ENCODE measurements at places on chromosomes 7 and 10.

- H3K27ac ChIP-seq: no peak overlapping the region
- no peak for DNase-seq
- H3K27me3 ChIP-seq: no peaks in the 10 kb centered on the region
- H3K4me1 ChIP-seq: no peaks in the 10 kb centered on the region
These were observed 384.5 kb downstream of the KCNMA1 start for GRCh38 chr10:77253147-77253545.

DNA sequence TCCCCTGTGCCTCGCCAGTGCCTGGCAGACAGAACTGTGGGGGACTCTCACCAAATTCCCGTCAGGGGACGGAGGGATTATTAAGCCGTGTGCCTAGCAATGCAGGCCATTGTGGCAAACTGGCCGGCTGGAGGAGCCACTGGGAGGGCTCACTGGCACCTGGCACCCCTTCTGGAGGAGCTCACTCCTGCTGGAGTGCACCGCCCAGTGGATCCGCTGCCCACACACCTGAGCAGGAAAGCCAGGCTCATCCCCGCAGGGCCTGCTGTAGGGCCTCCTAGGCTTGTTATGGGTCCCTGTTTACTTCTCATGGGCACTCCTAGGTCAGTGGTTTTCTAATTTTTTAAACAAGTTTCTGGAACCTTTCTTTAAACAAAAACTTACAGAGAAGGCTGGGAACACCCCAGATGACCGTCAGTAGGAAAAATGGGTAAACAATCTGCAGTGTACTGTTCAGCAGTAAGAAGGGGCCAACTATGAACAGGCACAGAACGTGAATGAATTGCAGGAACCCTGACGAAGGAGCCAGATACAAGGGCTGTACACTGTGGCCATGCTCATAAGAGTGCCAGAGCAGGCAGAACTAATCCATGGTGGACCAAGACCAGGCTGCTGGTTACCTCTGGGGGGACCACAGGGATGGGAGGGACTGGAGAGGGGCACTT, 64.8 kb downstream of the LANCL2 start:
- DNase-seq: no peak
- H3K27ac ChIP-seq: no peak overlapping the region
- H3K36me3 ChIP-seq: peaks cover 6% of the 10 kb centered on the region
- H3K4me1 ChIP-seq: peaks cover 10% of the 10 kb centered on the region

DNA sequence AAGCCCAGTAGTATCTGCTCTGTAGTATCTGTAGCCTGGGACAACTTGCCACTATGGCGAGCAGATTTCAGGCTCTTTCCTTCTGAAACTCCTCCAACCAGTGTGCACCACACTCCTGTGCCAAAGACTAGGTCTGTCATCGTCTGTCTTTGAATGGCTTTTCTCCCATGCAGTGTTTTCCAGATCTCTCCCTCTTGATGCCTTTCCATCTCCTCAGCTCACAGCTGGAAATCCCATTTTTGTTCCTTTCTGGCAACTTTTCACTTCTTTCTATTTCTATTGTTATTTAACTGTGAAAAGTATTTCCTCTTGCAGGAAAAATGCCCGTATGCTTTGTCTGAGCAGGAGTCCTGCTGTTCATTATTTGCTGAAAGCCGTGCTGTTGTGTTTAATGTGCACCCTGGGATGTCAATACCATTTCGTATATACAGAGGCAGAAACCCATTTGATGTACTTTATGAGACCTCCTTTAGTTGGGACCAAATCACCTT, 373.7 kb downstream of the PHTF2 start:
- no peak overlapping the region for H3K27ac ChIP-seq
- no peaks in the 10 kb centered on the region for H3K4me1 ChIP-seq
- no peak overlapping the region for H3K4me3 ChIP-seq
- H3K27me3 ChIP-seq: no peaks in the 10 kb centered on the region

- H3K4me3 ChIP-seq: no peak overlapping the region
- H3K4me1 ChIP-seq: no peaks in the 10 kb centered on the region
- H3K36me3 ChIP-seq: no peaks in the 10 kb centered on the region
- no peak overlapping the region for H3K27ac ChIP-seq
- no peak for DNase-seq
- H3K27me3 ChIP-seq: no peaks in the 10 kb centered on the region
These were observed 646.4 kb upstream of the MGMT start for GRCh38 chr10:128820663-128821062.

DNA sequence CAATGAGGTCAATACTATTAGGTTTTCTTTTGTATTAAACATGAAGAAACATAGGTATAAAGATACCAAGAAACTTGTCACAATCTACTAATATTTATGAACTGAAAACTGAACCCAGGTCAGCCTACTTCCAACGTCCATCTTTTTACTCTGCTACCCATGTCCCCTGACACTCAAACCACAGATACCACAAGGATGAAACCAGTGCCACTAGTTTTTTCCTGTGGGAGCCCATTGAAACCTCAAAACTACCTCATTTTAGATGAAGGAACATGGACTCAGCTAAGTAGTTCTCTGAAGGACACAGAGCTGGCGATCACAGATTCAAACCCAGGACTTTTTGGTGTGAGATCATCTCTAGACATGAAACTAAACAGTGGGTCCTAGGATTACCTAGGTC, 6.8 kb downstream of the TET1 start:
- no peak for DNase-seq
- H3K36me3 ChIP-seq: no peaks in the 10 kb centered on the region
- no peak overlapping the region for H3K27ac ChIP-seq
- peaks cover 44% of the 10 kb centered on the region for H3K27me3 ChIP-seq

- no peaks in the 10 kb centered on the region for H3K4me1 ChIP-seq
- no peak for DNase-seq
- H3K27ac ChIP-seq: no peak overlapping the region
- no peak overlapping the region for H3K4me3 ChIP-seq
- H3K27me3 ChIP-seq: no peaks in the 10 kb centered on the region
These were observed 155.6 kb upstream of the SEMA3C start for GRCh38 chr7:81074406-81074805.

DNA sequence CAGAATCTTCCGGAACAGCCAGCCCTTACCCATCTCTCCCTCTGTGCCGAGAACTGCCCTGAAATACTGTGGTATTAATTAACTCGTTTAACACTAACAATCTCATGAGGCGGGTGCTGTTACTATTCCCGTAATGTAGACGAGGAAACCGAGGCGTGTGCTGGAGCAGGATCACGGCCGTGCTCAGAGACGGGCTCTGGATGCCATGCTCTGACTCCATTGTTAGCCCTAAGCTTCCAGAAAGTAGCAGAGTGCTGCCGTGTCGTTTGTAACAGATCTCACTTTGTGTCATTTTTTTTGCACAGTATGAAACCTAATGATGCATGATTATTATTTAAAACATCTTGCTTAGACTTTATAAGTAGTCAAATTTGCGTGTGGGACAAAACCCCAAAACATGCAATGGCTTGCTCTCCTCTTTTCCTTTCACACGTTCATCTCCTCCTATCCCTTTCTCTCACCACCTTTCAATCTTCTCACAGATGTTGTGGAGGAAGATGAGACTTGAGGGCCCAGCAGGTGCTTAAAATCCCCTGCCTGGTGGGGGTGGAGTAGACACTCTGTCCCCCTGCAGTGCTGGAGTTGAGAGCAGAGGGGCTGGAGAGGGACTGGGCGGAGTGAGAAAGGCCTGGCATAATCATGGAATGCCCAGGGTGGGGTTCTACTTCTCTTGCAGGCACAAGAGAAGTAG, 482 bp upstream of the ACTR3C start:
- H3K27me3 ChIP-seq: no peaks in the 10 kb centered on the region
- peak overlapping the region; percentile 99 for H3K27ac ChIP-seq
- peaks cover 47% of the 10 kb centered on the region for H3K4me1 ChIP-seq
- peaks cover 62% of the 10 kb centered on the region for H3K36me3 ChIP-seq
- peak overlapping the region; percentile 97 for H3K4me3 ChIP-seq
- no peak for DNase-seq

- peaks cover 19% of the 10 kb centered on the region for H3K36me3 ChIP-seq
- DNase-seq: no peak
- no peak overlapping the region for H3K27ac ChIP-seq
- no peaks in the 10 kb centered on the region for H3K27me3 ChIP-seq
- H3K4me1 ChIP-seq: peaks cover 18% of the 10 kb centered on the region
These were observed 105.0 kb downstream of the OTUD1 start for GRCh38 chr10:23543691-23544380.

GRCh38 chr10:78337016-78337415, 303.4 kb downstream of the RPS24 start:
- H3K27me3 ChIP-seq: peaks cover 5% of the 10 kb centered on the region
- H3K4me3 ChIP-seq: no peak overlapping the region
- no peaks in the 10 kb centered on the region for H3K36me3 ChIP-seq
